ENCODE measurements at places on chromosomes 3 and 15.

DNA sequence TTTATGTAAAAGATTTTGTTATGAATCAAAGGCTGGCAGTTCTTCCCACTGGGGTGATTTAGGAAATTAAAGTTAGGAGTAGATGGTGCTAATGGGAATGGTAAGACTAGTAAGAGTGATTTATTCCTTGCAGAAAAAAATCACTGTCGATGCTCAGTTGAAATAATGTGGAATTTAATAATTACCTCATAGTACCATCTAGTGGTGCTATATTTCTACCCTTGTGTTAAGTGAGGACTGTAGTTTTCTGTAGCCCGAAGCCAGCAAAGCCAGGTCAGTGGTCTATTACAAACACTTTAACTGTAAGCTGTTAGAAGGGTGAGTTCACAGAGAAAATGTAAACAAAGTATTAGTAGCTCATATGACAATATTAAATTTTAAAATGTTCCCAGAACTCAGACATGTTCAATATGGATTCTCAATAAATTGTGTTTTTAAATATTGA, 39.5 kb upstream of the GOLGA8J start:
- peak; percentile 10 for DNase-seq

DNA sequence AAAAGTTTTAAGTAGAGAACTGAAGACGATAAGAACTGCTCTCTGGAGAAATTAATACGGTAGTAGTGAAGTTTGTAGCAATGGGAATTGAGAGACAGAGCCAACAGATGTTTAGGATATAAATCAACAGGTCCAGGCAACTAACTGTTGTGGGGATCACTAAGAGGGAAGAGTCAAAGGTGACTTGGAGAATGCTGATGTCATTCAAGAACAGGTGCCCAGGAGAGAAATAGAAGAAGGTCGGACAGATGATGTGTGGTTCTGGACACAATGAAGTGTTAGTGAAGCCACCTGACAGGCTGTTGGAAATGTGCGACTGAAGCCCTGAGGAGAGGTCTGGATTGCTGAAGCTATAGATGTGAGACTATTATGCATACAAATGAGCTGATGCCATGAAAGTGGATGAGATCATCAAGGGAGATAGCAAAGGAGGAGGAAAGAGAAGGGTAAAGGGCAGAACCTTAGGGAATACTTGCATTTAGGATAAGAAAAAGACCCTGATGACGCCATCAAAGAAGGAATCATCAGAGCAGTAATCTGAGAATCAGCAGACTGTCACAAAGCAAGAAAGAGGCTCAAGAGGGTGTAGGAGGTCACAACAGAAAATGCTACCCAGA, 183.7 kb downstream of the FRMD5 start:
- no peak for DNase-seq

GRCh38 chr3:170835336-170835735, 34.7 kb downstream of the RPL22L1 start:
- DNase-seq: peak; percentile 32

DNA sequence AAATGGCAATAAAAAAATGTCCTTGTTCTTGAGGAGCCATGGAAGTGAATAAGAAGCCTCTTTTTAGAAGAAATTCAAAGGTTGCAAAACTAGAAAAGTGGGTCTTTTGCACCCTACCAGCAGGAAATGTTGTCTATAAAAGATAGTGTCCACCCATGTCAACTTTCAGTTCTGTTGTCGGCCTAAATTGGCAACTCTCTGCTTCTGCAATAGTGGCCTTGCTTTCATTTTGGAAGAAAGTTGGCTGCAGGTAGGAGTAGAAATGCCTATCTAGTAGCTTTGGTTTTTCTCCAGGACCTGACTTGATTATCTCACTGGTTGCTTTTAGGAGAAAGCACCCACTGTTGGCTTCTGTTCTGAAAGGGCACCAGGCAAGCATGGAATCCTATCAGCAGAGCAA, 85.4 kb downstream of the TMEM108 start:
- no peak for DNase-seq

GRCh38 chr3:13305623-13306022, 114.5 kb downstream of the NUP210 start:
- DNase-seq: no peak

DNA sequence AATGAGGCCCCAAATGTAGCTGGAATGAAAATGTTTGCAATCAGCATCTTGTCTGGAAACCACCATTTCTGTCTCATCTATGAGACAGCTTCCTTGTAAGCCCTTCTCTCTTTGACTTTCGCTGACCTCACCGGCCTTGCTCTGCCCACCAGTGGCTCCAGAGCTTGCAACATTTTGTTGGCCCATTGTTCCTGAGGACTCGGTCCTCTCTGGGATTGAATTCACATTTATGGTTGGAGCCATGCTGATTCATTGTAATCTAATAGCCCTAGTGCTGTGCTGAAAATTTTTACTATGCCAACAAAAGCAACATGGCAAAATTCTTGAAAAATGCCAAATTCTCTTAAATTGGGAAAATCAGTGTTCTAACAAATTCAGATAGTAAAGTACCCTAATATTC, 37.2 kb downstream of the ABHD5 start:
- no peak for DNase-seq

GRCh38 chr3:124213641-124214040, 221.7 kb upstream of the ROPN1 start:
- no peak for DNase-seq
